ENCODE measurements at places on chromosomes 11 and 22.
A peak's percentile ranks its signal among the peaks of the same experiment; 100 is the strongest.

DNA sequence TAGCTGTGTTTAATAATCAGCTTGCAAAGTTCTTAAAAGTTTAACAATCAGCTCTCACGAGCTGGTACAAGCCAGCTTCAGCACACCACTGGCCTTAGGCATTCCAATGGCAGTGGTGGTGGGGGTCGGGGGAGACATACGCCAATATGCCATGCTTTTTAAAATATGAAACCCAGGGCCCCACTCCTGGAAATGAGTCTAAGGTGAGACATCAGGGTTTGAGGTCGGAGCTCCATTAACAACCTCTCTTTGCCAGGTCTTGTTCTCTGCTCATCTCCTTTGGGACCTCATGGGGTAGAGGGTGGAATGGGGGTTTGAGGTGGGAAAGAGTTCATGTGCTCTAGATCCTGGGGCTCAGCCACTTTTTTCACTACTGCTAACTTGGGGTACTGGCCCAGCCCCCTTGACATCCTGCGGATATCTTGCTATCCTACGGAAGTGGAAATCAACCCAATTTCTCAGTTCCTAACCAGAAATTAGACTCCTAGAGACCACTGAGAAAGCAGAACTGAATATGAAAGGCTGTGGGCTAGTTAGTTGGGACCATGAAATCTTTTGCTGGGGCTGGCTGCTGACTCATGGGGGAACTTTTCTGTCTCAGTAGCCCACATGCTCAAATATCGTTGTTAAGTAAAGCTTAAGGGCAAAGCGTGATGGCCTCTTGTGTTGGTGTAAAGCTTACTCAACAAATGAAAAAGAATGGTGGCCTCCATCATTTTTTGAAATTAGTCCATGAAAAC lies 90.1 kb downstream of the PDHX start:
- no peak for DNase-seq

DNA sequence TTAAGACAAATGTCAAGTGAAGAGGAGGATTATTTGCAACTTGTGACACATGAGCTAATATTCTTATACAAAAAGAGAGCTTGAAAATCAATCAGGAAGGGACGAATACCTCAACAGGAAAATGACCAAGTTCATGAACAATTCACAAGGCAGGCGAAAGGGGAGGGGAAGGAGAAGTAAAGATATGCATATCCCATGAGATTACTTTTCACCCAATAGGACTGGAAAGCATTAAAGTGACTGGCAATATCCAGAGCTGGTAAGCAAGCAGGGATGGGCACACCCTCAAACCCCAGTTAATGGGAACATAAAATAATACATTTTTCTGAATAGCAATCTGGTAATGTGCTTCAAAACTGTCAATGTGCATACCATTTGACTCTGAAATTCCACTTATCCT lies 129.5 kb downstream of the SLC1A2 start:
- peak; percentile 63 for DNase-seq

DNA sequence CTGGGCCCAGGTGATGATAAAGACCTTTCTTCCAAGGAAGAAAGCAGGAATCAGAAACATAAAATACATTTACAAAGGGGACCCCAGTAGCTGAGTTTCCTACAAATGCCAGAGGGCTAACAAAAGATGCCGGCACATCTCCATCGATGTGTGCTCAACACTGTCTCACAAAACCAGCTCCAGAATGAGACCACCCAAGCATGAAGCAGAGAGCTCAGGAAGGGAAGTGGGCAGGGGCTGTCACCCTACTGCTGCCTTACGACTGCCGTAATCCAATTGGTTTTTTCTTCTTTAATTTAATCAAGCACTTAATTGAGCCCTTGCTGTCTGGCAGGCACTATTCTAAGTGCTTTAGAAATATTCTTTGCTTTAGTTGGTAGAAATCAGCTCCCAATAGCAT lies 26.1 kb downstream of the SMCO4 start:
- DNase-seq = no peak

DNA sequence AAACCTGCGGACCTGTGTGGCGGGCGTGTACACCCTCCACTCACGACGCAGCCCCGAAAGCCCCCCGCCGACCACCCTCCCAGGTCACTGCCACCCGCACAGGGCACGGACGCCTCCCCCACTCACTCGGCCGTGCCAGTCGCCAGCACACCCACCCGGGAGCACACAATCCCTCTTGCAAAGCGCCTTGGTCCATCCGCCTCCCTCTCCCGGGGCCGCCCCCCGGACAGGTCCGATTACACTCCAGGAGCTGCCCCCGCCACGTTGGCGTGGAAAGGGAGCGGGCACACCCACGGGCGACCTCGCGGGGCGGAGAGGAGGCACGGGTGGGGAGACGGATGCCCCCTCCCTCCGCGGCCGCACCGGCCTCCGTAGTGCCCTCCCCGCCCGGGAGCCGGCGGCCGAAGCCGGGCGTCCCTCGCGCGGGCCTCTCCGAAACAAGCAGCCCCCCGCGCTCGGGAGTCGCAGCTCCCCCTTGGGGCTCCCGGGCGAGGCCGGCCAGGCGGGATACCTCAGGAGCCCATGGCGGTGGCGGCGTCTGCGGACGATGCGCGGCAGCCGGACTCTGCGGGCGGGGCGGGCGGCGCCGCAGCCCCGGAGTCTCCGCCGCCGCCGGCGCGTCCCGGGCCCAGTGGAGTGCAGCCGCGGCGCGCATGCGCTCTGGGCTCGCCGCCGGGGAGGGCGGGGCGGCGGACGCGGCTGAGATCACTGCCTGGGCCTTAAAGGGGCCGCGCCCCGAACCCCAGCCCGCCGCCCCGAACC lies at the start of gene TMEM184B:
TMEM184B (minus strand) TSS at position 638 of the 762 bp plus-strand sequence. CDS start 25,049 bp downstream, outside the sequence.
- DNase-seq = peak; percentile 35

DNA sequence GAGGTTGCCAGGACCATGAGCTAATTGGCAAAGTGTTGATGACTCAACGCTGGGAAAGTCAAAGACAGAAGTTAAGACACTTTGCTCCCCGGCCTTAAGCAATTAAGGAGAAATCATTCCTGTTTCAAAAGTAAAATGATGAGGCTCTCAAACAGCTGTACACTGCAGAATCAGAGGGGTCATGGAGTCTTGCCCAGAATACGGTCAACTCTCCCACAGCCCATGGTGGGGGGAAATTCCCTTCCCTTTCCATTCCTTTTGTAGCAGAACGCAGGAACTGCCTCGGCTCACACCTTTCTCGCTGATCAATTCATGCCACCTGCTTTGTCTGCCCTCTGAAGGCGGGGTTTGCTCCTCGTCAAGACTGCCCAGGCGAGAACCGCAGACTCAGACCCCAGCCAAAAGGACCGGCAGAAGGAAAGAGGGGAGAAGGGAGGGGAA lies 52.8 kb downstream of the MN1 start:
- DNase-seq = no peak

GRCh38 chr11:126630893-126631798 lies 275.7 kb downstream of the ST3GAL4 start:
- no peak for DNase-seq

DNA sequence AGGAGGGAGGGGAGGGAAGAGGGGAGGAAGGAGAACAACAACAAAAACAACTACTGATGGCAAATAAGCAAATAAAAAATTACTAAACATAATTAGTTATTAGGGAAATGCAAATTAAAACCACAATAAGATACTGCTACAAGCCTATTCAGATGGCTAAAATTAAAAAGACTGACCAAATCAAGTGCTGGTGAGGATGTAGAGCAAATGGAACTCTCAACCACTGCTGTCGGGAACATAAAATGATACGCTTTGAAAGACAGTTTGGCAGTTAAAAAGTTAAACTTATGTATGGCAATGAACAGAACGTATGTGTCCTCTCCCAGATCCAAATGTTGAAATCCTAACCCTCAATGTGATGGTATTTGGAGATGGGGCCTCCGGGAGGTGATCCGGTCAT lies 85.7 kb downstream of the PHF21B start:
- DNase-seq = no peak
